ENCODE measurements at places on chromosomes 5 and 9.

DNA sequence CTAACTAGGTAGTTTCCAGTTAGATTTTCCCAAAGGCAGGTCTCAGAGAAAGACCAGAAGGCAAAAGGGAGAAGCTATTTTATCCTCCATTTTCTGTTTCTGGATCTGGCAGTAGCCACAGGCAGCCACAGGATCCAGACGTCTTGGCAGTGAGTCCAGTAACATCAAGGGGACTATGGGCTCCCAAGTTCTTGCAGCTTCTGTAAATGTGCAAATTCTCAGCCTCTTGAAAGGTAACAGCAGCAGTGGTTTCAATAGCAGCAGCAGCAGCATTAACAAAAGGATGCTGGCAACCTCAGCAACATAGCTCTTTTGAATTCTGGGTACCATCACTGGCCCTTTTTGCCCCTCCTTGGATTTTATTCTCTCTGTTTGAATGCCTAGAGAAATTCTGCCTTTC lies 27.1 kb upstream of the IL33 start:
- no peak for DNase-seq

DNA sequence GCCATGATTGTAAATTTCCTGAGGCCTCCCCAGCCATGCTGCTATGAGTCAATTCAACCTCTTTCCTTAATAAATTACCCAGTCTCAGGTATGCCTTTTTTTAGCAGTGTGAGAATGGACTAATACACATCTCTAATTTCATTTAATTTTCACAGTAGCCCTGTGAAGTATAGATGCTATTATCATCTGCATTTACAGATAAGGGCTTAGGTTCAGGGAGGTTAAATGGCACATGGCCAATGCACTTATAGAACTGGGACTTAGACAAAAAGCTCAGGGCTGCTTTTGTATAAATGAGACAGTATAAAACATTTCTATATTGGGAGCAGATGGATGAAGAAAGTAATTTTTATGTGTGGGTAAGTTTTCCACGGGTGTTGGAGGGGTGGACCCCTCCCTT lies 62.9 kb upstream of the PANK3 start:
- DNase-seq = no peak

DNA sequence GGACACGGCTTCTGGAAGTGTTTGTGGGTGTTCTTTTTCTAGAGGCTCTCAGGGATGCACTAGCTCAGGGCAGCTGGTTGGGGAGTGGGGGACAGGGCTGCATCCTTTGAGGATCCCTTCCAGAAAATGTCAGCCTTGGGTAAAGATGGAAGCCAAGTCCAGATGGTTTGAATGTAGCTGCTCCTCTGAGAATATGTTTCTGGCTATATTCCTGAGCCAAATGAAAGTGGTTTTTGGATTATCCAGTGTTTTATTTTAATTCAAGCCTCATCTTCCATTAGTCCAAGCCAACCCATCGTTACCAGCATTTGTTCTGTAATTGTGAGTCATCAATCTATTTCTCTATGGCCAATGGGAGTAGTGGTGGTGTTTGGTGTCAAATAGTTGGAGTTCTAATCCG lies 70.4 kb downstream of the SPRY4 start:
- no peak for DNase-seq

GRCh38 chr9:136187683-136188586 lies 17.0 kb downstream of the LHX3 start:
- no peak for DNase-seq

DNA sequence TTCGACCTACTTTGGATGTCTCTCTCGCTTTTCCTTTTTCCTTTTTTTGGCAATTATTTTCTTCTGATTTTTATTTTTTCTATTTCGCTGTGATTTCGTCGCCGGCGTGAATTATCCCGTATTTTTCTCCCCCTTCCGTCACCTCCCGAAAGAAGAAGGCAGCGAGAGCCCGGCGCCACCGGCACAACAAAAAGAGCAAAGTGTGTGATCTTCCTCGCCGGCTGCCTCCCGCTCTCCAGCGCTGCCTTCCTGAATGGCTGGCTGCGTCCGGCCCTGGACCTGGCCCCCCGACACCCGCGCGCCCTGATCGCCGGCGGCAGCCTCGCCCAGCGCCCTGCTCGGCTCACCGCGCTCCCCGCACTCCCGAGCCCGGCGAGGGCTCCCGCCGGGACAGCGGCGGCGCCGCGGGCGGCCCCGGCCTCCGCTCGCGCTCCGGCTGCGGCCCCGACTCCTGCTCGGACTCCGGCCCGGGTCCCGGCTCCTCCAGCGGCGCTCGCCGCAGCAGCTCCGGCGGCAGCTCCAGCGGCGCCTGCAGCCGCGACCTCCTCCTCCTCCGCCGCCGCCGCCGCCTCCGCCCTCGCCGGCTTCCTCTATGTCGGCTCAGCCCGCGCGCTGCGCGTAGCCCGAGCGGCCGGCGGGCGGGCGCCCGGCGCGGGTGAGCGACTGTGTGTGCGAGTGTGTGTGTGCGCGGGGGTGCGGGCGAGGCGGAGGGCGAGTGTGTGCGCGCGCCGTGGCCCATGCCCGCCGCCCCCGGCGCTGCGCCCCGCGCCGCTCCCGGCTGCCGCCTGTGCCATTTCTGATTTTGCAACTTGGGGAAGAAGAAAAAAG lies 960 bp downstream of the NR2F1 start:
- no peak for DNase-seq

- DNase-seq = no peak
Measured at GRCh38 chr9:73080110-73080694, 71.5 kb upstream of the ANXA1 start.

GRCh38 chr9:20290257-20290656 lies 332.0 kb downstream of the MLLT3 start:
- DNase-seq = no peak

GRCh38 chr5:164934039-164934438 lies 1428.6 kb downstream of the MAT2B start:
- DNase-seq = no peak

DNA sequence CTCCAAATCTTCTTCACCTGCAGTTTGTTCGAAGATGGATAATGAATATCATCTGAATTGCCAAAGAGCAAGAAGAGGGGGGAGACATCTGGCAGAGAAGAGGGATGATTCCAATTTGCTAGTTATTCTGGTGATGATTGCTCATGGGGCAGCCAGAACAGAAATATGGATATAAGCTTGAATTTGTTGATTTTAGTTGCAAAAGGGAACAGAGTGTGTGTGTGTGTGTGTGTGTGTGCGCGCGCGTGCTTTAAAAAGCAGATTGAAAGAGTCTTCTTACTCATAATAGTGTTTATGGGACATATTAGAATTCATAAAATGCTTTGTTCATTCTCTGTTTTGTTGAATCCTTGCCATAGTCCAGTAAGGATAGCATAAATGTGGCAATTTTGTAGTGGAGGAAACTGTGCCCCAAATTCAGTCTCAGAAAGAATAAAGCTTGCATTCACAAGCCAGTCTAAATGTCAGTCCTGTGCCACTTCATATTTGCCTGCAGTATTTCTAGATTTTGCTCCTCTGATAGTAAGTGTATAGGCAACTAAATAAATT lies 436.3 kb upstream of the KLF4 start:
- no peak for DNase-seq

- DNase-seq = no peak
Measured at GRCh38 chr5:13187186-13187585, 757.3 kb downstream of the DNAH5 start.

DNA sequence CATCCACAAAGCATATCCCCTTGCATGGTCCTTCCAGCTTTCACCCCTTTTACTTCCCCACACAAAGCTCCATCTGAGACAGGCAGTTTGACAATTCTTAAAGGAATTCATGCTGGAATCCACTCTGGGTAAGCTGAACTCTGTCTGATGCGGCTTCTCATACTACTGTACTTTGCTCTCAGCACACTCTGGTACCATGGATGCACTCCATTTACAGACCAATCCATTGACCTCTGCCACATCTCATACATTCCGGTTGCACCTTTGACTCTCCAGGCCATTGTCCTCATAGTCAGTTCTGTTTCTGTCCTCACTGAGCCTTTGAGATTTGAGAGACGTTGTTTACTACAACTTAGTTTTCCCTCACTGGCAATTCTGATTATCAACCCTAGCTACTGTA lies 12.2 kb downstream of the SPATA9 start:
- no peak for DNase-seq

All from stimulated activated CD4-positive, alpha-beta T cell treated with anti-CD3 and anti-CD28 coated beads, Interleukin-2, amount 100 ng/mL, for 24 hours (primary cell).